Hepatocyte (in vitro differentiated cells): ENCODE measurements at places on chromosomes 3 and 15. TPM values are rescaled to one million over a fixed set of nuclear protein-coding genes. Genes with fewer than 3 reads are reported as not detected.

ACTRT3 gene
- 8.3 and 8.7 TPM in 2 replicates for total RNA-seq

TNNC1 gene
- total RNA-seq, result 15.0 and 16.1 TPM in 2 replicates

- no peak for DNase-seq
These were observed 34.8 kb downstream of the ATG7 start for GRCh38 chr3:11306817-11307589.

DNA sequence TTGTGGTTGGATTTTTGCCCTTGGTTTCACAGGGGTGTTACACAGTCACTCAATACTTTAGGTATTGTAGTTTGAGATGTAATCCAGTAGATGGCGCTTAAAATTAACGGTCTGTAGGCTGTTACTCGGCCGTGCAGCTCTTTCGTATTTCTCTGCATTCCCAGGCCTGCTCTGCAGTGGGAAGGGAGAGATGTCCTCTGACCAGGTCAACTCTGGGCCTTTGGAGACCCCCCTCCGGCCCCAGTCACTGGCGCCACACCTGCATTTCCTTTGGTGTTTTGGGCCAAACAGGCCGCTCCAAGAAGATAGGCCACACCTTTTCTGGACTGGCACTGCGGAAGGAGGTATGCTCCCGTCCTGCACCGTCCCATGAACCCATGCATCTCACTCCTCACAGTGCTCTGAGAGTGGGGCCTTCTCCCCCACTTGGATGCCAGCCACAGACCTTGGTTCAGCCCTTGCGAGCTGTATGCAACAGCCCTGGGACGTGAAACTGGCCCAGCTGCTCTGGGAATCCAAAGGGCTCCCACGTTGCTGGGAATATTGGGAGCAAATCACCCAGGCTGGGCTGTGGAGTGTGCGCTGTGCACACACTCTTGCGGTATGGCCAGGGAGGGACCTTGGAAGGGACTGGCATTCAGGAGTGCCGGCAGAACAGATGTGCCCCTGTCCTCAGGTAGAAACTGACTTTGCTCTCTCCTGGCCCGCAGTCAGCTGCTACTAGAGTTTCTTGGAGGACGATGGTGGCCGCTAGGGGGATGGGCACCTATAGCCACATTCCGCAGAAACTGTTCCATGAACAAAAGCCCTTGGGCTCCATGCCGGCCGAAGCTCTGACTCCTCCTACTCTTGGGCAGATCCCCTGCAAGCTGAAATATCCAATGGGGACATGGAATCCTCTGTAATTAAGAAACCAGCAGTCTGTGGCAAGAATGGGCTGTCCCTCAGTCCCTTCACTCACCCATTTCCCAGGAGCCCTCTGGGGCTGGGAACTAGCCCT, 410.5 kb upstream of the CADM2 start:
- peak; percentile 55 for DNase-seq

- no peak for DNase-seq
These were observed 27.5 kb downstream of the BTLA start for GRCh38 chr3:112471596-112472325.

- DNase-seq, result no peak
These were observed 94.5 kb upstream of the DLG1 start for GRCh38 chr3:197392961-197393360.

GRCh38 chr3:148319161-148319915, 378.4 kb upstream of the AGTR1 start:
- DNase-seq, result no peak
